ENCODE measurements at places on chromosomes 2 and 18.

GRCh38 chr2:239715202-239715601 is 309.9 kb downstream of the NDUFA10 start:
- H3K36me3 ChIP-seq: no peaks in the 10 kb centered on the region
- H3K27ac ChIP-seq: no peak overlapping the region
- H3K4me1 ChIP-seq: no peaks in the 10 kb centered on the region

- H3K27me3 ChIP-seq: no peaks in the 10 kb centered on the region
- no peak for DNase-seq
- no peaks in the 10 kb centered on the region for H3K4me1 ChIP-seq
- H3K4me3 ChIP-seq: no peak overlapping the region
- H3K36me3 ChIP-seq: peaks cover 8% of the 10 kb centered on the region
Measured at GRCh38 chr2:23809150-23809549, 117.8 kb downstream of the ATAD2B start.

GRCh38 chr2:175884697-175885393 is 117.2 kb downstream of the LNPK start:
- no peaks in the 10 kb centered on the region for H3K4me1 ChIP-seq
- no peak for DNase-seq
- H3K4me3 ChIP-seq: no peak overlapping the region
- no peaks in the 10 kb centered on the region for H3K27me3 ChIP-seq
- H3K36me3 ChIP-seq: no peaks in the 10 kb centered on the region

- no peak overlapping the region for H3K27ac ChIP-seq
- H3K4me1 ChIP-seq: no peaks in the 10 kb centered on the region
- no peaks in the 10 kb centered on the region for H3K27me3 ChIP-seq
- no peaks in the 10 kb centered on the region for H3K36me3 ChIP-seq
- no peak overlapping the region for H3K4me3 ChIP-seq
- DNase-seq: no peak
Measured at GRCh38 chr2:11264007-11264406, 80.4 kb downstream of the ROCK2 start.

GRCh38 chr2:32427672-32428610 is 71.1 kb downstream of the BIRC6 start:
- no peak for DNase-seq
- H3K27ac ChIP-seq: no peak overlapping the region
- no peaks in the 10 kb centered on the region for H3K27me3 ChIP-seq
- H3K36me3 ChIP-seq: peaks cover 10% of the 10 kb centered on the region

All from CD8-positive, alpha-beta memory T cell (primary cell).